Activated effector memory CD4-positive, alpha-beta T cell treated with Interleukin-2 at 50 U/mL for 16 hours (primary cell): ENCODE measurements at places on chromosomes 2 and 18.

DNA sequence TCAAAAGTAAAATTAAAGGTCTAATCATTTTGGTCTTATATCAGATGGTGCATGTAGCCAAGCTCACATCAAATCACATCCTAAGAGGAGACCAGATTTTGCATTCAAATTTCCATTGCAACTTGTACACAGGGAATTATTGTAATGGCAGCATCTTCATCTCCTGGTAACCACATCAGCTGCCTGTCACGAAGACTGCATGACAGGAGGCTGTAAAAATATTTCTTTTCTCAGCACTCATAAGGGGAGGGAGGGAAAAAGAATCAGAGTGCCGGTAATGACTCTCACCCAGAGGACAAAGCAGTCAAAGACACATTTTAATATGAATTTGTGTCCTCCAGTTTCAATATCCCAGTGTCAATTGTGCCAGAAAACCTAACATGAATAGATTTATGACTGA is 216.7 kb downstream of the TMEM163 start:
- no peak for DNase-seq

DNA sequence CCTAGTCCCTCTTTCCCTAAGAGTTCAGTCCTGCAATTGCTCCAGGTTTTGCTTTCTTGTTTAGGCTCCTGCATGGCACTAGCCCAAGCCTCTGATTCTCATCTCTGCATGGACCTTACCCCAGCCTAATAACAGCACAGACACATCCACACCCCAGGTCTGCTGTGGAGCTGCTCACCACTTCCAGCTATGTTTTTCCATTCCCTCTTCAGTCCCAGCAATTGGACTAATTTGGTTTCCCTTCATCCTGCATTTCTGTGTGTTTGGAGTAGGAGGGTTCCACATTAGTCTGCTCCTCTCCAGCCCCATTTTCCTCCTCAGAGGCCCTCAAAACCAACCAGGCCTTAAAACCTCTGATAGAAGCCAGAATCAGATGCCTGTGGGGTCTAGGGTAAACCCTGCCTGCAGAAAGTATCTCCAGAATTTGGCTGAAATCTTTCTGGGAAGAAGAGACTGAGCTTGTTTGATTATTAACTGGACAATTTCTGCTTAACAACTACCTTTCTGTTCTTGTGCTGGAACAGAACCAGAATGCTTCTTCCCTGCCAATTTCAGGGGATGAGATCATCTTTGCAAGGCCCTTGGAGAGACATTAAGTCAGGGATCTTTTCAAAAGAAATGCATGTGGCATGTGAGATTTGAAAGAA is 95.9 kb downstream of the GFPT1 start:
- no peak for DNase-seq

DNA sequence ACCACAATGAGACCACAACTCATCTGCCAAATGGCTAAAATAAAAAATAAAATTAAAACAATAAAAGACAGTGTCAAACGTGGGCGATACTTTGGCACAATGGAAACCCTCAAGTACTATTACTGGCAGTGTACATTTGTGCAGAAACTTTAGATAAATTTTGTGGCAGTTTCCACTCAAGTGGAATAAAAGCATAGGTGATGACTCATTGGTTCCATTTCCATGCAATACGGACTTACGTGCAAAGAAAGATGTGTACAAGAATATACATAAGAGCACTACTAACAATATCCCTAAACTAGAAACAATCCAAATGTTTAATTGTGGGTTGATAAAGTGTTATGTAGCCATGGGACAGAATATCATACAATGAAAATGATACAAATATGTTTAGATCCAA is 259.0 kb upstream of the HNMT start:
- no peak for DNase-seq

DNA sequence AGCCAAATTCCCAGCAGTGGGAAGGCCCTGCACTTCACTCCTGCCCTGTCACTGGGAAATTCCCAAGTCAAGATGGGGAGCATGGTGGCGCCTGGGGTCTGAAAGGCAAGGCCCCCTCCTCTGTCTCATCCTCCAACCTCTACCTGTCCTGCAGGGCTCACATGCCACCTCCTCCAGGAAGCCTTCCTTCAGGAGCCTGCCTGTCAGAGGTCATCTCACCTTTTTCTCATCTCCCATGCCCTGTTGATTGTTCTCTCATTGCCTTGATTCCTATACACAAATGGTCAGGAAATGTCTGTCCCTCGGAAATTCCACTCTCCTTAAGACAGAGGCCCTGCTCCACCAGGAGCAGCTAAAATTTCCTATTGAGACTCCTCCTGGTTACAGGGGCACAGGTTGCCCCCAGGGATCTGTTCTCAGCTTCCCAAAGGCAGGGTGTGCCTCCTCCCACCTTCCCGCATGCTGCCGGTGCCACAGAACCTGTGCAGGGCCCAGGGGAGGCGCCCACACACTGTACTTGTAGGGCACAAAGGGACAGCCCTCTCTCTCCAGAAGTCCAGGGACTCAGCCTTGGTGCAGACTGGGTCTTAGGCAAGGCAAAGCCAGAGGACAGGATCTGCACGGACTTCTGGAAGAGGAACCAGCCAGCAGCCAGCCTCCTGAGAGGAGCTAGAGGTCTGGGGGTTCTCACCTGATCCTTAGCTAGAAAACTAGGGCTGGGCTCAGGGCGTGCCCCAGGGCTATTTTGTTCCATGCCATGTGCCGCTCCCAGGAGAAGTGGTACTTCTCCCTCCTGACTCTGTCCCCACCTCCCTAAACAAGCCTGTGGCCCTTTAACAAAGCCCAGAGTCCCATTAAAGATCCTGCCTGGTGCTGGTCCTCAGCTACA is 12.9 kb downstream of the HES6 start:
- DNase-seq = no peak
